Hypothalamus (tissue), 51 donors: ENCODE measurements at places on chromosomes 4 and X.

GRCh38 chrX:115065304-115065703, 47.9 kb upstream of the IL13RA2 start:
- no peak for DNase-seq

- DNase-seq = no peak
Measured at GRCh38 chrX:87105131-87105530, 412.5 kb upstream of the KLHL4 start.

GRCh38 chr4:114509340-114509739, 89.3 kb upstream of the UGT8 start:
- DNase-seq = no peak

GRCh38 chrX:66022632-66023384, 17.1 kb downstream of the VSIG4 start:
- no peak for DNase-seq

GRCh38 chr4:144374065-144374464, 233.5 kb upstream of the GYPA start:
- DNase-seq = no peak

DNA sequence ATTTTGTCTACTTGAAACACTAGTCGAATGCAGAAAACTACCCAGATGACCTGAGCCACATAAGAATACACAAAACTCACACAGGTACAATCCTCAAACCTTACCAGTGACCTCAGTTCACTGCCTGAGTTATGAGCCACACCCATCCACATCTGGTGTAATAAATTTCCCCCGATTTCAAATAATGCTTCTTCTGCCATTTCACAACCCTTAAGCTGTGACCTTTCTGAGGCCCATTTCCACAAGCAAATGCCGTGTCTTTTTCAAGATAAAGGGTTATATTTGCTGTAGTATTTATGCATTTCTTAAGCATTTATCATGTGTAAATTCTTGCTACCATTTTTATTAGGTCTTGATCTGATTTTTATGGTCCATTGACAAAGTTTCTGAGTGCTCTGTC, 1.8 kb upstream of the ARHGEF38 start:
- DNase-seq = no peak

DNA sequence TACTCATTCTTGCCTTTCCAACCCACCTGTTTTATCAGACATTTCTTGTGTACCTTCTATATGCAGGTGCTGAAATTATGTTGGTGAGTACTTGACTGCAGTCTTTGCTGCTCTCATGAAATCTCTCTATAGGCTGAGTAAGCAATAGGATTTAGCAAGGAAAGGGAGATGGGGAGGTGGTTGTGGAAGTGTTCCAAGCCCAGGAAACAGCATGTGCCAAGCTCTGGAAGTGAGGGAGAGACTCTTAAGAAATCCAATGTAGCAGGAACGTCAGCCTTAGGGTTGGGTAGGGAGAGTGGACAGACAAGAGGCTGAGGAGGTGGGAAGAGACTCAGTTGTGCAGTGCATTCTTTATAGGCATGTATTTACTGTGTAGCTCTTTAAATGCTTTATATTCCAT, 5.6 kb downstream of the SEPTIN11 start:
- DNase-seq = no peak
